ENCODE measurements at places on chromosomes 5 and 9. TPM values are rescaled to one million over a fixed set of nuclear protein-coding genes. Genes with fewer than 3 reads are reported as not detected.

DNA sequence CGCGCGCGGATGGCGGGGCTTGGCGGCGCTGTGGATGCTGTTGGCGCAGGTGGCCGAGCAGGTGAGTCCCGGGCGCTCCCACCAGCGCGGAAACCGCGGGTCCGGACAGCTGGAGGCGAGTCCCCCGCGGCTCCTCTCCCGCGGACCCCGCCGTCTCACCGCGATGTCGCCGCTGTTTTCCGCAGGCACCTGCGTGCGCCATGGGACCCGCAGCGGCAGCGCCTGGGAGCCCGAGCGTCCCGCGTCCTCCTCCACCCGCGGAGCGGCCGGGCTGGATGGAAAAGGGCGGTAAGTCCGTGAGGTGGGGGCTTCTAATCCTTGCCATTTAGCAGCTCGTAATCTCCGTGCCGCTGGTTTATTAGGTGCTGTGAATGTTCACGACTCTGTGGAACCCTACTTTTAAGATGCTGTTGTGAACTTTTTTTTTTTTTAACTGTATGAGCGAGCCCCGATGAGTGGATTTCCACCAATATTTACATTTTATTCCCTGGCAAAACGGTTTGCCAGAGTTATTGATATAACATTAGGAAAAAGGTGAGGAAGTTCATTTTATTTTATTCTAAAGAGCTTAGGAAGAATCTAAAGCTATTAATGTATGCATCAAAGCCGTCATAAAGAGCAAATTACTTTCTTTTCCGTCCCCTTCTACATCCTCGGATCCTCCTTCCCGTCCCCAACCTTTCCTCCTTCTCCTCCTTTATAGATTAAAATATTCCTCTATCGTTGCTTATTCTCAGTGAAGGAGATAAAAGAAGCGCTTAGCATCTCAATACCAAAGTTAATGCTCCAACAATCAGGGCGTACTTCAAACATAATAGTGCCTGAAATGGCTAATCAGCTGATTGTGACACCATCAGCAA lies 579 bp downstream of the ADAMTS16 start:
- no peak for DNase-seq

DNA sequence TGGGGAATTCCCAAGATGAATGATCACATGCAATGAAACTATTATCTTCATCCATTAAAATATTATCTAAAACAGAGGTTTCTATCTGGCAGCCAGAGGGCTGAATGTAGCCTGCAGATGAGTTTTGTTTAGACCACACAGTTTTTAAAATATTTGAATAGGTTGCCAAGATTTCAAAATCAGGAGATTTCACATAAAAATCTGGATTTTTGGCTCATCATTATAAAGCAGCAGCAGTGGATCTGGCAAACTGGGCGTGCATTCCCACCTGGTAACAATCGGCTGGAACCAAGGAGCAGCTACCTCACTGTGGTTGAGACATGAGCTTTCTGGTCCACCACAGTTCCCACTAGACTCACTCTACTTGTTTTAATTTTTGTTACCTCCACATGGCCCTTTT lies 155.1 kb downstream of the BNC2 start:
- no peak for DNase-seq

WWC1 gene
- 29.0 TPM for polyA plus RNA-seq

DNA sequence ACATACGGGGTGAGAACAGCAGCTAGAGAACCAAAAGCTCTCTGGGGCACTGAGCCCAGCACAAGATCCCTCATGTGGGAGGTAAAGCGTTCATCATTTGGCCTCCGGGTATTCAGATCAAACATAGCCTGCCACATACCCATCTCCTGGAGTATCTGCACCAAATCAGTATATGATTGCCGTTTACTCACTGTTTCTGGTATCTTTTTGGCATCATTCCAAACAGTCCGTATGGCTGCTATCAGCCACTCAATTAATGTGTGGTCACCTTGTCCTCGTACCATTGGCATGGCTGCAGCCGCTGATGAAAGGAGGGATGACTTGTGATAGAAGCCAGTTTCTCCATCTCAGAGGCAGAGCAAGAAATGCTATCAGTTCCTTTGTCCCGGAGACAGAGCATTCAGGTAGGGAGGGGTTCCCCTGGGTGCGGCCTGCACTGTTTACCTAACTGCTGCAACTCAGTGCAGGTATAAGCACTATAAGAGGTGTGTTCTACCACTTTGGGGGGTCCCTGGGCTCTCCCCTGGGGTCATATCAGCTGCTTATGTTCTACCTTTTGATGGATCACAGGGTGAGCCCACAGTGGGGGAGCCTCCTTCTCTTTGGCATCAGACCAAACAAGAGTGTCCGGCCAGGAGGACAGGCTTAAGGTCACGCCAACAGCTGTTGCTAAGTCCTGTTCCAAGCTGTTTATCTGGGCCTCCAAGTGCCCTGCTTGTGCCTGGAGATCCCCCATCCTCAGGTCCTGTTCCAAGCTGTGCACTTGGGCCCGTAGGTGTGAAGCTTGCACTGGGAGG lies 9.4 kb downstream of the DMAC1 start:
- no peak for DNase-seq

OBP2B gene
- not detected for polyA plus RNA-seq

DNA sequence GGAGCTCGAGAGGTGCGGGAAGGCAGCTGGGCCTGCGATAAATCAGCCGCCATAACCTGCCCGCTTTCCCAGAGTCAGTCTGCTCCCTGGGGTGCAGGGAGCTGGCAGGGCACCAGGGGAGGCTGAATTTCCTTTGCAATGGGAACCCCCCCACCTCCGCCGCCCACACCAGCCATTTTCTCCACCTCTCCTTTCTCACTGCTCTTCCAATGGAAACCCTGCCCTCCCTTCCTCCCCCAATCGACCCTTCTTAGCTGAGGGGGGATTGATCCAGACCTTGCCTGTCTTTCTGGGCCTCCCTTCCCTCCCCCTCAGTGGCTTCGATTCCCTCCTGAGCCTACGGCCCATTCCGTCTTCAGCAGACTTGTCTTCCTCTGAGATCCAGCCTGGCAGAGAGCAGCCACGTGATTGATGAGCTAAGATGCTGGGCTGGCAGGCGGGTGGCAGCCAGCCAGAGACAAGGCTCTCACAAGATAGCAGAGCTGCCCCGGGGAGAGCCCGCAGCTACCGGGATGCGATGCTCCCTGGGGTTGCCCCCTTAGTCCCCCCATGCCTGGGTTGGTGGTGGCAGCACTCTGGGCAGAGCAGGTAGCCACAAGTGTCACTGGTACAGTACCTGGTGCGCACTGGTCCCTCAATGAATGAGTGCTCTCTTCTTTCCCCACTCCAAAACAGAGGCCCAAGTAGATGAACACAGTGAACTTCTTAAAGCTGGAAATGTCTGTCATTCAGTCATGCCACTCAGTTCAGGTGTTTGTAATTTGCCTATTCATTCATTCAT lies 53.7 kb upstream of the FABP6 start:
- peak; percentile 94 for DNase-seq
